ENCODE measurements at places on chromosomes 5 and 9.

DNA sequence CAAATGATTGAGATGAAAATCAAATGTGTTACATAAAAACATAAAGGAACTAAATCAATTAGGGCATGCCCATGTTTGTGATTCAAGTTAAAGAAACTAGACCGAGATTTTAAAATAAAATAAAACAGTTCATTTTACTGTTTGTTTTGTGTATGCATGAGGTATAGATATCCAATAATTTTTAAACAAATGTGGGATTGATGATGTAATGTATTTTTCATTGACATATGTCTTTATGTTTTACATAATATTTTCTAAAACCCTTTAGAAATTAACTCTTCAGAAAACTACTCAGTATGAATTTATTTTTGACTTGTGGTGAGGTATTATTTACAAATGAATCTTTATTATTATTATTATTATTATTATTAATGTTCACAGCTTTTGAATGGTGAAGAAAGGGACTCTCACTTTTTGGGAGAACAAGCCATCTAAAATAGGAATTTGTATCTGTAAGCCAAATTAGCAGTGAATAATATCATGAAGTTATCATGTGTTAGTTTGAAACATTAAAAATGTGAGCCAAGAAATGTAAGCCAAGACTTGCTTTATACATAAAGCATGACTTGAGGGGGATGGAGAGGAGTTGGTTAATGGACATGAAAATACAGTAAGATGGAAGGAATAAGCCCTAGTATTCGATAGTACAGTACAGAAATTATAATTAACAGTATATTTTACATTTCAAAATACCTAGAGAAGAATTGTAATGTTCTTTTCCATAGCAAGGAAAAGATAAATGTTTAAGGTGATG, 355.0 kb downstream of the CDH10 start:
- DNase-seq, result no peak

GRCh38 chr5:112880219-112880964, 19.3 kb downstream of the SRP19 start:
- DNase-seq, result no peak

DNA sequence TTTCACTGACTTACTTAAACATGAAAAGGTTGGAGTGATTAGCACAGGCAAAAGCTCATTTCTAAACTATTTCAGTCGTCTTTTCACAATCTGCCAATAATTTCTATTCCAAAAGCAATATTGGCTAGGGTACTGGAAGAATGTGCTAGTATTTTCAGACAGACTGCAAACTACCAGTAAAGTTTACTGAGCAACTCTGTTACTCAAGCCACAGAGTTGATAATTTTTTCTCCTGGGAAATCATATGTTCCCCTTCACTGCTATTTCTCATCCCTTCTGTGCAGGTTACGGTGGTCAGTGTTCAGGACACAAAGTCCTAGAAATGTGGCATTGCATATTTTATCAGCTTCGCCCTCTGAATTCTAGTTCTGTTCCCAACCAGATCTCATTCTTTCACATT, 343.3 kb upstream of the TNC start:
- DNase-seq, result no peak

DNA sequence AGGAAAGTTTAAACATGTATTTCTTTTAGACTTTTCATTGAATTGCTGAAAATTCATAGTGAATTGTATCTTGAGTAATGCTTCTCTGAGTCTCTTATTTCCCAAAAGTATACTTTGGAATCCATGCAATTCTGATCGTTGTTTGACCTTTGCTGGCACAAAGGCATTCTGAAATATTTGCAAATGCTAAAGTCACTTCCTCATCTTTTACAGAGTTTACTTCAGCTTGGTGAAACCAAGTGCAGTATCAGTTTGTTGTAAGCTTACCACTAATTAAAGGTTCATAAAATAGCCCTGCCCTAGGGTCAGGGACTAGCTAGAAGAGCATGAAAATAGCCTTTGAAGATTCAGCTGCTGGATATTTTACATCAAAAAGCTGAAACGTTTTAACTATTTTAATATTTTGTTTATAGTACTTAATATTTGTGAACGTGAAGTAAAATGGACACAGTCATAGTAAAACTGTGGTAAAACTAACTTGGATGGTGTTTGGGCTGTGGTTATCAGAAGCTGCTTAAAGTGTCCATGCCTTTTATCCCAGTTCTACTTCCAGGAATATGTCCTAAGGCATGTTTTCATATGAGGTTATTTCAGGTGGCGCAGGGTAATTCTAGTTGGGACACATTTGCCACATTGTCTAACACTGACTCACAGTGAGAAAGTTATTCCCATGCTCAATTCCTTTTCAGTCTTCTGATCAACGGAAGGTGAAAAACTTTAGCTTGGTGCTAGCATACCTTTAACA, 45.3 kb downstream of the SLC22A5 start:
- no peak for DNase-seq

- DNase-seq, result no peak
Measured at GRCh38 chr5:137341831-137342230, 157.3 kb downstream of the SPOCK1 start.

DNA sequence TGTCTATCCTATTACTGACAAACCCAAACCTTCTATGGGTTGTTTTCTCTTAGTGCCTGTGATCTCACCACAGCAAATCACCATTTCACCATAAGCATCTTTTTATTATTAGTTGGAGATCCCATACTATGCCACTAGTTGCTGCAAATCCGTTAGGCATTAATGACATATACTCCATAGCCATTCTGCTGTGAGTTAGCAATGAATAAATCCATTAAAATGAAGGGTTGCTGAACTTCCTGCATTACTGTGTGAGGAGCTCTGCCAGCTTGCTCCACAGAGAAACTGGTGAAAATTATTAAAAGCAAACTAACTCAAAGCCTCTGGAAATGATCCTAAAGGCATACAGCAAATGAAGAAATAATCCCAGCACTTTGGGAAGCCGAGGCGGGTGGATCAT, 102.0 kb downstream of the CFAP95 start:
- no peak for DNase-seq

- no peak for DNase-seq
Measured at GRCh38 chr5:161095953-161096352, 243.9 kb upstream of the ATP10B start.

GRCh38 chr9:90915693-90916092, 114.1 kb downstream of the SYK start:
- DNase-seq, result peak; percentile 54

DNA sequence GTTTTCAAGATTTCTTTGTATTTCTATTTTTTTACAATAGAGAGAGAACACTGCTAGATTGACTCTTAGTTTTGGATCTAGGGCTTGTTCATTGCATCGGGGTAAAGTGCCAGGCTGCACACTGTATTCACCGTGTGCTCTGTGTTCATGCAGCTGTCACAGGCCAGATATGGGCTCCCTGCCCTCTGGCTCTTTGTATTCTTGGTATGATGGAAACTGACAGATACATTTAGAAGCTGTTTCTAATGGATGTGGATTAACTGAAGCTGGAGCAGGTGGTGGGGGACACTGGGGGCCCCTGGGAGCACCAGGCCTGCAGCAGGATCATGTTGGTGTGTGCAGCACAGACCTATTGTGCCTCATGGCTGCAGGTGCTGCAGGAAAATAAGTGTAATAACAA, 28.0 kb downstream of the SLC36A1 start:
- DNase-seq, result no peak

- no peak for DNase-seq
Measured at GRCh38 chr5:107943923-107944322, 273.2 kb upstream of the EFNA5 start.

DNA sequence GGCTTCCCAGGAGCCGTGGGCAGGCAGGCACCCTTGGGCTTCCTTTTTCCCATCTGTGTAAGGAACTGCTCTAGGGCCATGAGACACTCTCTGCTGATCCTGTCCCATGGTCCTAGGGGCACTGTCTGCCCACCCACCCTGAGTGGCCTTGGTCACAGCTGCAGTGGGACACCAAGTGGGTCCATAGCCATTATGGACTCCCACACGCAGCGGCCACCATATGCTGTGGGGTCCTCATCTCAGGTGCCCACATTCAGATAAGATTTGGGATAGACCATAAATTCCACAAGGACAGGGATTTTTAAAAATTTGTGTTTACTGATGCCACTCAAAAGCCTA, 180.8 kb downstream of the AUH start:
- no peak for DNase-seq

DNA sequence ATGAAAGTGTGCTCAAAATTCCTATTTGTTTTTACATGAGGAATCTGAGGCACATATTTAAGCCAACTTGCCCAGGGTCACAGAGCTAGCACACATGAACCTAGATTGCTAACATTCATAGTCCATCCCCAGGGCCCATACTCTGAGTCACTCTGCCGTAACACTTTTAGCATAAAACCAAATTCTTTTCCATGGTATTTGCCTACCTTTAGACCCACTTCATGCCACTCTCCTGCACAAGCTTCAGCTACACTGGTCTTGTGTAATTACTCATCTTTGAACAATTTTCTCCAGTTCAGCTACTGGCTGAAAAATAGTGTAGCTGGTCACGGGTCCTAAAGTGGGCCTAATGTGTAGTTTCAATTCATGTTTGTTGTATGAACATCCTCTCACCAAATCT, 200.7 kb downstream of the SLC12A2 start:
- no peak for DNase-seq

DNA sequence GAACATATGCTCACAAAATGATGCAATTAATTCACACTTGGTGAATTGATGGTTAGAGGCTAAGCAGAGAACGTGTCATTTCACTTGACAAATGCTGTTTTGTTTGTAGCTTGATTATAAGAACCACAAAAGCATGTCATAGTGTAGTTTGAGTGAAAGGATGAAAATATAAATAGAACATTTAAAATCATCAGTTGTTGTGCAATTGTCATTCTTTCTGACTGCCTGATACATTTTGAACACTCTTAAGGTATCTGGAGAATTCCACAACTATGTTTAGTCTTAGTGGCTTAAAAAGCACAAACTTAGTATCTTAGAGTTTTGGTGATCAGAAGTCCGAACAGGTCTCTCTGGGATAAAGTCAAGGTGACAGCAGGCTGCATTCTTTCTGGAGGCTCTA, 129.4 kb downstream of the BASP1 start:
- DNase-seq, result no peak

DNA sequence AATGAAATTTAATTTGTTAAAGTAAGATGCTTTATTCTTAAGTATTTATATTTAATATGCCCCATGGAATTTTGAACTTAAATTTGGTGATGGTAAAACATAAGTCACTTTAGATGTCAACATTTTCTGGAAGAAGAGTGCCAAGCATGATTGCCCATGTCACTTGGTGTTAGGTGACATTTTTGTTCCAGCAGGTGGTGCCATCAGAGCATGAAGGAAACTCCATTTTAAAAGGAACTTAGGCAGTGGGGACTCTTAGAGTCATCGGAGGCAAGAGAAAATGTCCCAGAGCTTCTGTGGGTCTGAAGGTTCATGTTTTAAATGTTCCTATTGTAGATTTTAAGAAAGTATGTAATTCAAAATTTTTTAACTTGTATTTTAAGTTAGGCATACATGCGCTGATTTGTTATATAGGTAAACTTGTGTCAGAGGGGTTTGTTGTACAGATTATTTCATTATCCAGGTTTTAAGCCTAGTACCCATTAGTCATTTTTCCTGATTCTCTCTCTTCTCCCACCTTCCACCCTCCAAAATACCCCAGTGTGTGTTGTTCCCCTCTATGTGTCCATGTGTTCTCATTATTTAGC, 789.3 kb downstream of the SEMA5A start:
- no peak for DNase-seq

DNA sequence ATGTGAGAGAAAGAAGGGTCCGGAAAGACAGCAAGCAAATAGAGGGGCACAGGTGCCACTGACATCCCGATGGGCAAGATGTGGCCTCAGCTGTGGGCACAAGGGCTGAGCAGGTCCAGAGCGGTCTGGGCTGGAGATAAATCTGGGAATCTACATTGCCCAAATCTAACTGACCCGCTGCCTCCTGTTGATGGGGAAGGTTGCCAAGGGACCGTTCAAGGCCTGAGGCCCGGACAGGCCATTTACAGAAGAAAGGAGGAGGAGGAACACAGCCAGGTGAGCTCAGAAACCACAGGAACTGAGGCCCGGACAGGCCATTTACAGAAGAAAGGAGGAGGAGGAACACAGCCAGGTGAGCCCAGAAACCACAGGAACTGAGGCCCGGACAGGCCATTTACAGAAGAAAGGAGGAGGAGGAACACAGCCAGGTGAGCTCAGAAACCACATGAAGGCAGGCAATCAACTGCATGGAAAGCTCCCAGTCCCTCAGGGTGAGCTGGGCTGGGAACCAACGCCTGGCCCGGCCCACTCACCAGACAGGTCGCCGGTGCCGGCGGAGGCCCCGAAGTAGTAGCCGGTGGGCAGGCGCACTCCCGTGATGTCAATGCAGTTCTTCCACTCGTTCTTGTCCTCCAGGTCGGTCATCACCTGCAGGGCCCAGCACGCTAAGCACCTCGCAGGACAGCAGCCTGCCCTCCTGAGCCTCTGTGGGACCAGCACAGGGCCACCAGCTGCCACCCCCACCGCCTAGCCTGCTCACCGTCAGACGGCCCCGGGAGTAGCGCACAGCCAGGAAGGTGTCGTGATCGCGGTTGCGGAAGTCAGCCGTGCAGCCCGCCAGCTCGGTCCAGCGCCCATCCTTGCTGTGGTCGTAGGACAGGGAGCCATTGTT, 14.6 kb downstream of the LMAN2 start:
- no peak for DNase-seq

DNA sequence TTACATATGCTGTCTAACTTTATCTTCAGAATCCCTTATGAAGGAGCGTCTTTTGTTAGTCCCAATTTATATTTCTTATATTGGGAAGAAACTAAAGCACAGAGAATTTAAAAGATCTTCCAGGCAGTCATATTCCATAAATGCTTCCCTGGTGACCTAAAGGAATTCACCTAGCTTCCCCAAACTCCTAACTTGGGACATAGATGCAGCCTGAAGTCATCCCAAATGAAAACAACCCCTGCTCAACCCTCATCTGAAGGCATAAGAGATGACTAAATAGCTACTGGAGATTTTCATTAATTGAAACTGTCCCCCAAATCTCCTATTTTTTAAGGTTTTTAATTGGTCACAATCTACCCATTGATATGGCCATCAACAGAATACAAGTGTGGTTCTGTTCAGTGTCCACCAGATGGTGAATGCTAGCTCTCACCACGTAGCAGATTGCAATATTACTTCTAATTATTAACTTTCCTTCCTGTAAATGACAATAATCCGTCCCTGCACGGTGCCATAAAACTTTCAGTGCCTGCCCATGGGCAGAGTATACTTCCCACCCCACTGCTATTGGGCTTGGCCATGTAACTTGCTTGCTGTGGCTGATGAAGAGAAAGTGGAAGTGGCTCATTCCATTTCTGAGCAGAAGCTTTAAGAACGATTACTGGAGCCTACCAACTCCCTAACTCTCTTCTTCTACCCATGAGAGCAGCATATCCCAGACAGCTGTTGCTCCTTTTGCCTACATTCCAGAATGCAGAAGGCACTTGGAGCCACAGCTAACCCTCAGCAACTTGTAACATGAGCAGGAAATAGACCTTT, 18.7 kb downstream of the PRUNE2 start:
- no peak for DNase-seq

- no peak for DNase-seq
Measured at GRCh38 chr5:179316982-179317381, 28.3 kb downstream of the ADAMTS2 start.
